GOT3 (cell line): ENCODE measurements at places on chromosomes 11 and 22.
A peak's percentile ranks its signal among the peaks of the same experiment; 100 is the strongest.

DNA sequence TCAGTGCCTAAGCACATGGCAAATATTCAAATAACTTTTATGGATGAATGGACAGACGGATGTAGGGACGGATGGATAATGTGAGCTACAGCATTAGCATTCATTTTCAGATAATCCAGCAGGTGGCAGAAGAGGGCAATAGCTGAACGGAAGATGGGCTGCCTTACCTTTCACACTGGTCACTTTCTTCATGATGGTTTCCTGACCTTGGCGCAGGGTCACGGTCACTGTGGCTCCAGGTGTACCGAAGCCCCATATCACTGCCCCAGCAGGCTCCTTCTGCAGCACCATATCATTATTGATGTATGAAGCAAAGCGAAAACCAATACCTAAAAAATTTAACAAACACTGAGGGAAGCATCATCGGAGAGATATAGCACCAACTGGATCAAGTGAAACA lies 4.3 kb downstream of the SIAE start:
- DNase-seq = no peak

- no peak for DNase-seq
These were observed 9.2 kb downstream of the EXT2 start for GRCh38 chr11:44104481-44105294.

DNA sequence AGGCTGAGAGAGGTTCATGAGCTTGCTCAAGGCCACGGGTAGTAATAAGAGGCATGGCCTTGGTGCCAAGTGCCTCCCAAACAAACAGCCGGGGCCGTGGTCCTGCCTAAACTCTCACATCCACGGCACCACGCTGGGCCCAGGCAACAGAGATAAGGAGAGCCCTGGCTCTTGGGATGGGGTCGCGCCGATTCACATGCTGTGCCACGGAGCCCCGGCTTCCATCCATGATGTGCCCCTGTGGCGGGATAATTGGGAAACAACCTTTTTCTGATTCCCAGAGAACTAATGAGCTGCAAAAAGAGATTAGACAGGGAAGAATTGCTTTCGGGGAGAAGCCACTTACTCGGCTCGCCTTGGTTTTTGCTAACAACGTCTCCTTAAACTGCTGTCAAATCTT lies 22.0 kb downstream of the TP53AIP1 start:
- DNase-seq = no peak

DNA sequence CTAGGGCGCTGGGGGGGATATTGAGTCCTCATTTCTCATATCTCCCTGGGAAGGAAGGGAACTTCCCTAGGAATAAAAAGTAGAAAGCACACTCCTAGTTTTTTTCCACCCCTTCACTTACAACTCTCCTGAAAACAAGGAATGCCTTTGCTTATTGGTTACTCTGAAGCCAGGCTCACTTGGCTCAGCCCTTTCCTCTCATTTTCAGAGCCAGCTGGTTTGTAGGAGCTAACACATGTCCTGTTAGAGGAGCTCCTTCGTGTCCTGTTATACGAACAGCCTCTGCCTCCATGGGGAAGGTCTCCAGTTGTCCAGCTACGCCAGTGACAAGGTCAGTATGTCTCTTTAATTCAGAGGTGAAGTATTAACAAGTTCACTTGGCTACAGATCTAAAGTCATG lies 17.6 kb downstream of the ALKBH8 start:
- DNase-seq = no peak

- DNase-seq = no peak
These were observed 41.4 kb downstream of the ARL14EP start for GRCh38 chr11:30364139-30364836.

- DNase-seq = peak; percentile 2
These were observed at the start of gene ANO3 for GRCh38 chr11:26331911-26332571. Gene ANO3, plus strand, starts transcription at chr11:26332130. Its CDS starts 146 bp downstream, at chr11:26332276.

GRCh38 chr22:28896611-28897010 lies 13.2 kb downstream of the ZNRF3 start:
- no peak for DNase-seq

GRCh38 chr11:6142936-6143335 lies 27.2 kb downstream of the OR52B2 start:
- no peak for DNase-seq
